ENCODE measurements at places on chromosomes 1 and 21. TPM values are rescaled to one million over a fixed set of nuclear protein-coding genes. Genes with fewer than 3 reads are reported as not detected.

Gene CASZ1
- 1.7 TPM for total RNA-seq

Gene CFAP74
- not detected for total RNA-seq

Gene TIE1
- total RNA-seq = not detected

Gene OR2T35
- not detected for total RNA-seq

Gene RUNX3
- total RNA-seq = 6.8 TPM

Gene ATP6V0B
- 154 TPM for total RNA-seq

Gene FAM3B
- total RNA-seq = not detected

Gene CD34
- not detected for total RNA-seq

Gene MAP7D1
- total RNA-seq = 176 TPM

Gene HSD3B1
- total RNA-seq = not detected

Gene USH2A
- total RNA-seq = not detected

Gene CHRNB2
- total RNA-seq = 0.71 TPM

Gene FASLG
- total RNA-seq = not detected

Gene SPRR1A
- not detected for total RNA-seq

Gene FNDC7
- total RNA-seq = not detected
